Caudate nucleus (tissue), 63 donors: ENCODE measurements at places on chromosomes 6 and 20.

- no peak for DNase-seq
These were observed 397.8 kb downstream of the LAMA2 start for GRCh38 chr6:129280749-129281148.

GRCh38 chr6:35728683-35729678 is 7.9 kb upstream of the ARMC12 start:
- no peak for DNase-seq

DNA sequence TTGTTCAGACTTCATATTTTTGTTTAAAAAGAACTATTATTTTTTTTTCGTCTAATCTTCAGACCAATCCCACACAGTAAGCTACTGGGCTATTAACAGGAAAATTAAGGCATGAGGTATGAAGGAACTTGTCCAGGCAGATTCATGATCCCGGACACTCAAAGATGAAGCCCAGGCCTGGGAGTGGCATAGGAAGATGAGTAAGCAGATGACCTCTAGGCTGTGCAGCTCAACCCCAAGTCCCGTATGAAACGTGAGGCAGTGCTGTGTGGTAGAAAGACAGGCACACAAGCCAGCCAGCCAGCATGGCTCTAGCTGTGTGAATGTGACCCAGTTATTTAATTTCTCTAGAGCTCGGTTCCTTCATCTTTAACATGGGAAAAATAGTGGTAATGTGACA is 231.9 kb downstream of the CLIC5 start:
- no peak for DNase-seq

- DNase-seq: no peak
These were observed 8.9 kb downstream of the HTR1B start for GRCh38 chr6:77454386-77454785.

DNA sequence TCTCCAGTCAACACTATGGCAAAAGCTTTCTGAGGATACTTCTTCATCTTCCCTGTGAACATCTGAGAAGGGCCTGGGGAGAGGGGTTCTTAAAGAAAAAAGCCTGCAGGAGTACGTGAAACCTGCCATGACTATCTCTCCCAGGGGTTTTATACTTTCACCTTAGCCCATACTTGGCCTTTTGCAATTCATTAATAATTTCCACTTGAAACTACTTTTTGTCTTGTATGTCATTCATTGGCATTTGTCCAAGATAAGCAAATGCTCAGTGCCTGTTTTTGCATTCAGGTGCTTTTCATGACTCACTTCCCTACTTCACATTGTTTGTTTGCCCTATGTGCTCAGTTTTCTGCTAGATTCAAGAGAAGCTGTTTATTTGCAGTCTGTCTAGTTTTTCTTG is 580.3 kb upstream of the GJE1 start:
- no peak for DNase-seq

DNA sequence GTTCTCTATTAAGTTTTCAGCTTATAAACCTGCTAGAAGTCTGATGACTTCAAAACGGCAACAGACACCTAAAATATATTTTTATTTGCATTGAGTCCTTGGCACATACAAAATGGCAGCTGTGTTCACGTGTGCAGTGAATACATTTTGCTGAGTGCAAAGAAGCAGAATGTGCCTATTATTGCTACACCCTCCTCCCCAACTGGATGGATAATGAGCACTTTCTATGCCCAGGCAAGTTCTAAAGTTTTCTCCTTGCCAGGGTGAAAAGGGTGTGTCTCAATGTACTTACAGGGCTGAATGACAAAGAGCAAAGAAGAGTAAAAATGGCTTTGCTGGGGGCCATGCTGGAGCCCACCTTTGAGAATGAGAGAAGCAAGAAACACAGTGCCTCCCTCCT is 4.0 kb upstream of the FERMT1 start:
- no peak for DNase-seq

GRCh38 chr6:83677791-83678190 is 31.1 kb downstream of the SNAP91 start:
- no peak for DNase-seq

DNA sequence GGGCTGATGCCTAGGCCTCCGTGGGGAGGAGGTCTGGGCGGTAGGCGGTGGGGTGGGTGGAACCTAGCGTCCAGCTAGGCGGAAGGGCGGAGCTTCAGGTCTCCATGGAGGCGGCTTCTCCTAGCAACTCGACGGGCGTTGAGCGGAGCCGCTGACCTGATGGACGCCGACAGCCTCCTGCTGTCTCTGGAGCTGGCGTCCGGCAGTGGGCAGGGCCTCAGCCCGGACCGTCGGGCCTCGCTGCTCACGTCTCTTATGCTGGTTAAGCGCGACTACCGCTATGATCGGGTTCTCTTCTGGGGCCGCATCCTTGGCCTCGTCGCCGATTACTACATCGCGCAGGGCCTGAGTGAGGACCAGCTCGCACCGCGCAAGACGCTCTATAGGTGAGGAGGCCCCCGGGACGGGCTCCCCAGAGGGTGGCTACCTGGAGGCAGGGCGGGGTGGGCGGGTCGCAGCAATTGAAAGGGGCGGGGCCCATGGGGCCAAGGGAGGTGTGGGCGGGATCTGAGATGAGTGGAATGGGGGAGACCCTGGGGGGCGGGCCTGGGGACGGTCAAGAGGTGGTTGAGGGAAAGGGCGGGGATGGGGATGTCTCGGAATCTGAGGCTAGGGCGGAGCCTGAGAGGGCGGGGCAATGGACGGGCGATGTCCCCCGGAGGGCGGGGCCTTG is at the start of gene RSPH9:
Gene RSPH9 (plus strand): TSS at position 97 of the 673 bp plus-strand sequence. CDS start 63 bp downstream, at position 160.
- no peak for DNase-seq

DNA sequence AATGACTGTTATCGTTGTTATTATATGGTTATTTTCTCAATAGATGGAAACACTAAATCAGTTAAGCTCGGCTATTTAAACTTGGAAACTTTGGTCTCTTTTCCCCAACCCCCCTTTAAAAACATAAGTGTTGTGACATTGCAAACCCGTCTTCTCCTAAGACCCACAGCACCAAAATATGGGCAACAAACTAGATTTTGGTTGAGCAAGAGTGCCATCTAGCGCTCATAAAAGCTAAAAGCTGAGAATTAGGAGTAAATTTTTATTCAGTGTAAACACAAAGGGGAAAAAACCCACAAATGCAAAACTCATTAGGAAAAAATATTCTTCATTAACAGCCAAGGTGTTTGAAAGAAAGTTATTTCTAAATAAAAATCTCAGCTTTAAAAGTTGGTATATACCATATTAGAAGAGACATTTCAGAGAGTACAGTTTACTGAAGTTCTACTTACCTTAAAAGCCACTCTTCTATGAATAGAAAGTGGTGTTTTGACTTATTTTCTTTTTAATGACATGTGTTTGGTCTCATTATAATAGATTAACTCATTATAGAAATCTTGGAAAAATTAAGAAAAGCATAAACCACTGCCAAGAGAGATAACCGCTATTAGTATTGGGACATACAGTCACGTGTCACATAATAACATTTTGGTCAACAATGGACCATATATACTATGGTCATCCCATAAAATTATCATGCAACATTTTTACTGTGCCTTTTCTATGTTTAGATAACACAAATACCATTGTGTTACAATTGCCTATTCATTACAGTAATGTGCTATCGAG is 21.1 kb downstream of the SESN1 start:
- no peak for DNase-seq

DNA sequence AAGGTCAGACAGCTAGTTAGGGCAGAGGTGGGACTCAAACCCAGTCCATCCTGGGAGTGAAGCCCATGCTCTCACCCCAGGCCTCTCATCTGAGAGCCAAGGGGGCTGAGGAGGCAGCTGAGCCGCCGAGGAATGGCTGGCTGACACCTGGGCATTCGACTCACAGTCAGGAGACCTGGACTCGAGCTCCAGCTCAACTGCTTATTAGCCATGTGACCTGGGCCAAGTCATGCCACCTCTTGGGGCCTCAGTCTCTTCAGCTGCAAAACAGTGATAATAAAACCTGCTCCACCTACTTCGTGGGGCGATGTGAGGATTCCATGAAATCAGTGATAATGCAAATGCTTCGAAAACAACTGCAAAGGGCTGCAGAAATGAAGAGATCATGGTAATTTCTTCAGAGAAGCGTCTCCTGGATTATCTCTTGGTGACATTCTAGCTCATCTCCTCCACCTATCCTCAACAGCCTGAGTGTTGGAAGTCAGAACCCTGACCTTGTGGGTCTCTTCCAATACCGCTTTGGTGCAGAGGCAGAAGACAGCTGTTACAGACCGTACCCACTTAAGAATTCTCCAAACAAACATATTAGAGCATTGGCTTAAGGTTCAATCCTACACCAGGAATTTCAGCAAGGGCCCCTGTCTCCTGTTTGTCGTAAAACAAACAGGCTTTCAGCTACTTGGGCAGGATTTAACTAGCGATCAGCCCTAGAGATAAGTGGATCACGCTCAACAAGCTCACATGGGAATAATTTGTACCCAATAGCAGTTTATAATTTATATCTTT is 60.0 kb upstream of the PIM1 start:
- no peak for DNase-seq

- DNase-seq: no peak
These were observed 1.3 kb downstream of the RIPOR3 start for GRCh38 chr20:50689864-50690649.

- no peak for DNase-seq
These were observed 39.5 kb upstream of the TBC1D22B start for GRCh38 chr6:37218061-37218460.

GRCh38 chr20:47054945-47055344 is 160.3 kb downstream of the EYA2 start:
- no peak for DNase-seq

DNA sequence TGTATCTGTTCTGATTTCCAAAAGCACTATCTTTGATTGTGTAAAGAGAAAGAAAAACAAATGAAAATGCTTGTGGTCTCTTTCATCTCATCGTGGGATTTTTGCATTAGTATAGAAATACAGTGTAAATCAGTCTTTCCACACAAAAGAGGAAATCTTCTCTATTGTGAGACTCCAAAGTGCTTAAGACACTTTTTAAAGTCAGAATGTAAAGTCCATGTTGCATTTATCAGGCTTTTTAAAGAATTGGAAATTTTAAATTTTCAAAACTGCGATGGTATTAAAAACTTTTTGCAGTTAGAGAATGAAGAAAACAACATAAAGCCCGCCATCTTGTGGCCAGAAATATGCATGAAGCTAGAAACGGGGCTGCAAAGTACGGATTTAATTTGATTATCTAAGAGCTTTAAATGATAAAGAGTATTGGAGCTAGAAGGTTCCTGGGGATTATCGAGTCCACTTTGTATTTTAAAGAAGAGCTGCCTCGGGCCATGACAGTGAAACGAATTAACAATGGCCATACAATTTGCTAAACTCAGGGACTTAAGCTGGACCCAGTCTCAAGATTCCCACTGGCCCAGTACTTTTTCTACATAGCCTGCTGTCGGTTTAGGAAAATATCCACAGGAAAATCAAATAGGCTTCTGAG is 339.6 kb downstream of the ARHGAP18 start:
- DNase-seq: peak; percentile 2

DNA sequence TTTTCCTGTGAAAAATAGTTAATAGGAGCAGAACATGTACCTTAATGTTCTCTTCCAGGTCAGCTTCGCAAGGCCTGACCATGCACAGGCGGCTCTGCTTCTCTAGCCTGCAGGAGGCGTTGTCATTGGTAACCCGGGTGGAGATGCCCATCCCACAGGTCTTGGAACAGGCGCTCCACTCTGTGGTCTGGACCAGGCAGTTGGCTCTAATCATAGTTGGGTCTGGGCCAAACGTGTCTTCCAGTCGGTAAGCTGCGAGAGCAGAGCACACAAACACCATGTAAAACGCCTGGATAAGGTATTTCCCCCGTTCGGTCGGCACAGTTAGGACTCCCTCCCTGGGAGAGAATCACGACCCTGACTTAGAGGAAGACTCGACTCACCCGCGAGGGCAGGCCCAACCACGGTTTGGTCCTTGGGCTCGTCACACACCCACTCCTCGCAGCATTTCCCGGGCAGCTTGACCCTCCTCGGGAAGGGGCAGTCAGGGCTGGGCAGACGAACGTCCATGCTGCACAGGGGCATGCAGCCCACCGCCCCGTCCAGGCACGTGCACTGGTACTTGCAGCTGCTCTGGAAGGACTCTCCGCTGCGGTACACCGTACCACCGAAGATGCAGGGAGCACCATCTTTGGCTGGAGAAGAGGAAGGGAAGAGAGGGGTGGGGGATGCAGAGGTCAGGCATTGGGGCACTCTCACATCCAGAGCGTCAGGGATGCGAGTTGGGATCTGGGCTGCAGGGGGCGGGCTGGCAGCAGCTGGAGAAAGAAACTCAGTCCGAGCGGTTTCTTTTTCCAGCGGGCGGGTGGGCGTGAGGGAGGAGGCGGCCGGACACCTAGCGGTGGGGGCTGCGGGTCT is 1.0 kb downstream of the CCN2 start:
- DNase-seq: peak; percentile 43

DNA sequence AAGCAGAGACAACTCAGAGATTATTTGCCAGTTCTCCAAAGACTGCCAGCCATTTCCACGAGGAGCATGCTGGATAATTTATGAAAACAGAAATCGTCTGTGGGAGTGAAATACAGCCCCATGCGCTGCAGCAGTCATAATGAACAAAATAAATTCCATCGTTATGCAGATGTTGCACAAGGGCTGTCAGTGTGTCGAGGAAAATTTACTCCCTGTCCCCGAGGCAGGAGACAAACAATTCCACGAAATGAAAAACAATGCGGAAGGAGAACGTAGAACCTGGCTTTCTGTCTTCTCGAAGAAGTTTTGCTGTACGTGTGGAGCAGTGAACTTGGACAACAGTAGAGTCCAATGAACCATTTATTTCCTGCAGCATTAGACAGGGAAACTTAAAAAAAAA is 399.4 kb downstream of the CD83 start:
- no peak for DNase-seq

DNA sequence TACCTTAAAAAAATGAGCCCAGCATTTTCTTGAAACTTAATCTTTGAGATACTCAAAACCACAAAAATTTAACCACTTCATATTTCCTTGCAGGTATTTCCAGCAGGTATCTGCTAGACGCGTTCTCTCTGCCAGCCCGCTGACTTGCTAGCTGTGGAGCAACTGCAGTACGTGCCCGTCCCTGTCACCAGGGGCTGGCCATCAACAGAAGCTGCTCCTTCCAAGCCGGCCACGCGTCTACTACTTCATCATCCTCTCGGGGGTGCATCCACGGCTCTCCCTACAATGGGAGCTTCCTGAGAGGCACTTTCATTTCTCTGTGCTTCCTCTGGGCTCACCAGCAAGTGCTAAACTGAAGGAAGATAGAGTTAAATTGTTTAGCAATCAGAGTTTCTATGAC is 132.4 kb downstream of the DTNBP1 start:
- DNase-seq: no peak

GRCh38 chr6:68533339-68533795 is 101.7 kb upstream of the ADGRB3 start:
- no peak for DNase-seq

DNA sequence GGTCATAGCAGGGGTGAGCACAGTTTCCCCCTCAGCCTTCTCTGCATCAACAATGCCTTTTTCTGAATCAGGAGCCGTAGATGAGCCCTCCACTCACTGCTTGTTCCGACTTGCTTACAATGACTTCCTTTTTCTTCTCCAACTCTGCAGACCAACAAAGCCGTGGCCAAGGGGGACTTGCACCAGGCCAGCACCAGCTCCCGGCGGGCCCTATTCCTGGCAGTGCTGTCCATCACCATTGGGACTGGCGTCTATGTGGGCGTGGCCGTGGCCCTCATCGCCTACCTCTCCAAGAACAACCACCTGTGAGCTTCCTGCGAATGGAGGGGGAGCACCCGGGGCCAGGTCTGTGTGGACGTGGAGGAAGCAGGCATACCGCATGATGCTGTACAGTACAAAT is 195.8 kb downstream of the SYNDIG1 start:
- DNase-seq: no peak

- no peak for DNase-seq
These were observed 1060.3 kb upstream of the CITED2 start for GRCh38 chr6:140434761-140435160.

- DNase-seq: no peak
These were observed 689.4 kb upstream of the MAP3K7 start for GRCh38 chr6:91276315-91276714.

- no peak for DNase-seq
These were observed 31.0 kb downstream of the GRM4 start for GRCh38 chr6:34114695-34115402.
